ENCODE measurements at places on chromosomes 1 and 21.

DNA sequence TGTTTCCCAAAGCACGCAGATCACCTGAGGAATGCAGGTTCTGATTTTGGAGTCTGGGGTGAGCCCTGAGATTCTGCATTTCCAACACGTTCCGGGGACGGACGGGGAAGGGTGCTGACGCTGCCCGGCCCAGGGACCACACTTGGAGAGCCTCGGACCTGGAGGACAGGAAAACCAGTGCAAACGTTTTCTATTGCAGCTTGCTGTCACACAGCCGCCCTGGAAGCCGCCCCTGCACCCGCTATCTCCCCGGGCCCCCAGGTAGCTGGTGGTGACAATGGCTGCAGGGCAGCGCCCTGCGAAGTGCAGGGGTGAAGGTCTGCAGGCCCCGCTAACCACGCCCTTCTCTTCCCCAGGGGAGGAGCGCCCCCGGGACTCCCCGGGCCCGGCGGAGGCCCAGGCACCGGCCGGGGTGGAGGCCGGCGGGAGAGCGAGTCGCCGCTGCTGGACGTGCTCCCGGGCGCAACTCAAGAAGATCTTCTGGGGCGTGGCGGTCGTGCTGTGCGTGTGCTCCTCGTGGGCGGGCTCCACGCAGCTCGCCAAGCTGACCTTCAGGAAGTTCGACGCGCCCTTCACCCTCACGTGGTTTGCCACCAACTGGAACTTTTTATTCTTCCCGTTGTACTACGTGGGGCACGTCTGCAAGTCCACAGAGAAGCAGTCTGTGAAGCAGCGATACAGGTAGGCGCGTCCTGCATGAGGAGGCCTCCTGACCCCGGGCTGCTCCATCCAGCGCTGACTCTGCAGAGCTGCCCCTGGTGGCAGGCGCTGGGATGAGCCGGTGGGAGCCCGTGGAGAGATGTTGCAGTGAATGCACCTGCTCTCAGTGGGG, 142.0 kb upstream of the COA6 start:
- no peak for DNase-seq

DNA sequence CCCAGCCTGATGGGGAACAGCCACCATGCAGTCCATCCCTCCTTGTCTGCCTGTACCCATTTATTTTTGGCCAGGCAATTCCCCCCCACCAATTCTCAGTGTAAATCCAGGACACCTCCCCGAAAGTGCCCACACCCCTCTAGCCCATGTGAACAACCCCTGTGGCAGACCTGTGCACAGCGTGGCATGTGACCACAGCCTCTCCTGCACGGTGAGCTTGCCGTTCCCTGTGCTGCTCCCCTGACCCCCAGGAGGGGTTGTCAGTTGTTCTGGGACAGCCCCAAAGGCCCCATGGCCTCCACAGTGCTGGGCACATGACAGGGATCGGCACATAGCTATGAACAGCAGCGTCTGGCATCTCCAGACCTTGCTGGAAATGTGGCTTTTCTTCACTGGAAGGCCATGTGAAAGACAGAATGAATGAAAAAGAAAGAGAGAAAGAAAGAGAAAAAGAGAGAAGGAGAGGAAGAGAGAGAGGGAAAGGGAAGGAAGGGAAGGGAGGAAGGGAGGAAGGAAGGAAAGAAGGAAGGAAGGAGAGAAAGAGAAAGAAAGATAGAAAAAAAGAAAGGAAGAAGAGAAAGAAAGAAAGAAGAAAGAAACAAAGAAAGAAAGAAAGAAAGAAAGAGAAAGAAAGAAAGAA, 3.9 kb downstream of the CAPN9 start:
- DNase-seq: no peak

DNA sequence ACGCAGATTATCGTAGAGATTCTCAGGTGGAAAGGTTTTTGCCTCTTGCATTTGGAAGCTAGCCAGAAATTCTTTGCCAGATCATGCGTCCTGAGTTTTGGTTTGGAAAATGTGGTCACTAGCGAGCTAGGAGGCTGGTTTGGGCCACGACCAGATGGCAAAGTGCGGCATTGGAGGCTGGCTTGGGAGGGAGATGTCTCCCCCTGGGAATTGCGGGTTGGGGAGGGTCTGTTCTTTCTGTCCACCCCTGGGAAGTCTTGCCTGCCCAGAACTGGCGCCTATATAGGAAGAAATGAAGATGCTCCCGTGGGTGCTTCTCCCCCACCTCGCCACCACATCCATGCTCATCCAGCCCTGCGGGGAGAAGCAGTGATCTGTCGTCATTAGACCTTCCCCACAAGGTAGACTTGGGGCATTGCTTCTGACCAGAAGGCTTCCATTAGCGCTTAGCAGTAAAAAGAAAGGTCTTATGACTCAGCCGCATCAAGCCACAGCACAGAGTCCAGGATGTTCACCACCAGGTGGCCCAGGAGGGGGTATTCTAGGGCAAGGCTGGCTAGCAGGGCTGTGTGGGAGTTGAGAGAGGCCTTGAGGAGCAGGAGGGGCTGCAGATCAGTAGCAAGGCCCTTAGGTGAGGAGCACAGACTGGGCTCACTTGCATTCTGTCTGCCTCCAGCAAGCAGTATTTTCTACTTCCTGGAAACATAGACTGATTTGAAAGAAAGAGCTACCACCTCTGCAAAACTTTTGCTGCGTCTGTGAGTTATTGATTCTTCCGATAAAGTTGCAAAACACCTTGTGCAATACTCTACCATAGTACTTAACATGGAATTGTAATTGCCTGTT, 1.5 kb upstream of the PTP4A2 start:
- DNase-seq: peak; percentile 74

DNA sequence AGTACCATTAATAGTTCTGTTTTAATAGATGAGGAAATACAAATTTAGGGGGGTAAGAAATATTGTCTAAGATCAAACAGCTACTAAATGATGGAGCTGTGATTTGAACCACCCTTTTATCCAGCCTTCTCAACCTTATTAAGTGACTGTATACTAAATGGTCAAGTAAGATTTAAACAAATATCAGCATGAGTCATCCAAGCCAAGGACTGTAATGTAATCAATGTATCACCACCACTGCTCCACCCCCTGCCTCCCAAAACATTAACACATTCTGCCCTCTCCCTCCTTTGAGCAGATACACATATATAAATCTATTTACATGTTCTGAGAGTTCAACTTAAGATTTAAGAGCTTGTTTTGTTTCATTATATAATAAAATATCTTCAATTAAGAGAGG, 58.9 kb downstream of the LRRC40 start:
- DNase-seq: no peak

GRCh38 chr21:37176716-37177115, 90.4 kb downstream of the VPS26C start:
- no peak for DNase-seq

- no peak for DNase-seq
These were observed 321.3 kb downstream of the KIF26B start for GRCh38 chr1:245475961-245476516.

DNA sequence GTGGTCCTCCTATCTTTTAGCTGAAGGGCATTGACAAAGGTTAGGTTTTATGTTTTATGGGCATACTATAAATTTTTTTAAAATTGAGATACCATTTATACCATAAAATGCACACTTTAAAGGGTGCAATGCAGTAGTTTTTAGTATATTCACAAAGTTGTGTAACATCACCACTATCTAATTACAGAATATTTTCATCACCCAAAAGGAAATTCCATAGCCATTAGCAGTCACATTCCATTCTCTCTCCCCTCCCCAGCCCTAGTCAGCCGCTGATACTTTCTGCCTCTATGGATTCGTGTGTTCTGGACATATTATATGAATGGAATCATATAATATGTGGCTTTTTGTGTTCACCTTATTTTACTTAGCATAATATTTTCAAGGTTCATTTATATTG, 135.8 kb upstream of the B3GALT2 start:
- DNase-seq: no peak

- DNase-seq: no peak
These were observed 1.1 kb downstream of the TFF2 start for GRCh38 chr21:42349420-42350317.

- no peak for DNase-seq
These were observed 83.0 kb downstream of the KIRREL1 start for GRCh38 chr1:158076441-158076840.

DNA sequence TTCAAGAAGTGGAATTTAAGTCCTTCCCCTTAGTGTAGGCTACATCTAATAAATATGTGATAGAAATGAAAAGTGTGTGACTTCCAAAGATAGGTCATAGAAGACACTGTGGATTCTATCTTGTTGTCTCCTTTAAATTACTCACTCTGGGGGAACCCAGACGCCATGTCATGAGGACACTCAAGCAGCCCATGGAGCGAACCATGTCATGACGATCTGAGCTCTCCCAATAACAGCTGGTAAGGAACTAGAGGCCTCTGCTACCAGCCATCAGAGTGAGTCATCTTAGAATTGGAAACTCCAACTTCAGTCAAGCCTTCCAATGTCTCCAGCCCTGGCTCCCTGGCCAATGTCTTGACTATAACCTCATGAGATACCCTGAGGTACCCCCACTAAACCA, 6.3 kb downstream of the COA7 start:
- no peak for DNase-seq

- no peak for DNase-seq
These were observed 8.7 kb downstream of the RGS18 start for GRCh38 chr1:192167011-192167410.

- DNase-seq: no peak
These were observed 82.3 kb downstream of the SSBP3 start for GRCh38 chr1:54323921-54324250.

- DNase-seq: no peak
These were observed 50.8 kb upstream of the BOLA1 start for GRCh38 chr1:149848340-149849110.

GRCh38 chr1:24344090-24344742, 25.1 kb downstream of the GRHL3 start:
- no peak for DNase-seq

DNA sequence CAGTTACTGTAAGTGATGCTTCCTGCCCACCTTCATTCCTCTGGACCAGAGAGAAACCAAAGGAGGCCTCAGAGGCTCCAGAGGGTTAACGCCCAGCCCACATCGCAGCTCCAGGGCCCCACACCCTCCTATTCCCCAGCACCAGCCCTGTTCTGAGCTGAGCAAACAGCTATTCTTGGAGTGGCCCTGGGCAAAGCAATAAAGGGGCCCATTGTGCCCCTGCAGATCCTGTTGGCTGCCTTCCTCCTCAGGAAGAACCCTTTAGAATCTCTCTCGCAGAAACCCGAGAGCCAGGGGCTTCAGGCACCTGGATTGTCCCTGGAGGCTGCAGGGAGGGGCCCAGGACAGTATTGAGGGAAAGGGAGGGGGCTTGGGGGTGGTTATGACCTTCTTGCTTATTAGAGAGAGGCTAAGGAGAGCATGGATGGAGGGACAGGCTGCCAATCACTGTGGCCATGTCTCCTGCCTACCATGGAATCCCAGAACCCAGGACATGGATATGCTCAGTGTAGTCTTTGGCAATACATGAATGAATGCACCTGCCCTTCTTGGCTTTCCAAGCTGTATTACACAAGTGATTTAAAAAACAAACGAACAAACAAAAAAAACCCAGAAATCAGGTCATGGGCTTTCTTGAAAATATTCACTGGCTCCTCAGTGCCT, 9.2 kb downstream of the PADI2 start:
- DNase-seq: no peak

GRCh38 chr21:37945036-37945435, 28.8 kb upstream of the KCNJ6 start:
- DNase-seq: no peak

DNA sequence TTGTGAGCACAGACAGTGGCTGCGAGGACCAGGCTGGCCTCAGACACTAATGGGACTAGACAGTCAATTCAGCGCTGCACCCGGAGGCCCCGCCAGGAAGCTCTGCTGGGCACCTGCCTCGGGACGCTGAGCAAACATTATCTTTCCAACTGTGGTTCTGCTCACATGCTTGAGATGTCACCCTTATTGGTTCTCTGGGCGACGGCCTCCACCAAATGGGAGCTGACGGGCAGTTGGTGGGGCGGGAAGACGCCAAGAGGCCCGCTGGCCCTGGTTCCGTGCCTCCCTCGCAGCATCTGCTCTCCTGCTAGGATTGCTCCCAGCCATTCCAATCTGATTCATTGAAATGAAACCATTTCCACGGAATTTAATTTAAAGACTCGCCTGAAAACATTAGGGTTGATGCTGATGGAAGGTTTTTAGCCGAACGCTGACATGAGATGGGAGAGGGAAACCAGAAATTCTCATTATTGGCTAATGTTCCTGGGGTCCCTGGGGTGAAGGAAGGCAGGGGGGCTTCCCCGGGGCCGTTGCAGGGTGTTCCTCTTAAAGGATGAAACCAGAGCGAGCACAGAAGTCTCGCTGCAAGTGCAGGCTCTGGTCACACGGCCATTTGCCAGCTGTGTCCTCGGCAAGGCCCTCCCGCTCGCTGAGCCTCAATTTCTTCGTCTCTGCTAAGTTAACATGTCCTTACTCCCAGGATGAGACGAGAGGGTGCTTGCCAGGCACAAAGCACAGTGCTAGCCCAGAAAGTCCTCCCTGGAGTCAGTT, 512.2 kb downstream of the NPHP4 start:
- DNase-seq: no peak
